ENCODE measurements at places on chromosomes 16 and 17.

GRCh38 chr16:85206472-85207356 is 94.4 kb upstream of the CIBAR2 start:
- no peak for DNase-seq

DNA sequence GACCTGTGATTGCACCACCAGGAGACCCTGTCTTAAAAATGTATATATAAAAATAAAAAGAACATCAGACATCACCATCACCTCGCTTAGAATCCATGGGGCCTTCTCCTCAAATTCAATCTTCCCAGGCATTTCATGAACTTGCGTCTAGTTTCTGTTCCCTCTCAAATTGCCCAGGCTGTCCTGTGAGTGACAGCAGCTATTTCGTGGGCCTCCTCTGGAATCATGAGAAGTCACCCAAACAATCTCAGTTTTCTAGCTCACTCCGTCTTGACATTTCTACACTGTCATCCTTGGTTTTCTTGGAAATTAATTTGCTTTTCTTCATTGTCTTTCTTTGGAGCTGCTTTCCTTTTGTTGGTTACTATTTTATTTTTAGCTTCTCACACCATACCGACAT is 7.3 kb downstream of the SLC52A1 start:
- no peak for DNase-seq

- no peak for DNase-seq
Observed at GRCh38 chr16:867421-868385, 67.2 kb upstream of the GNG13 start.

- peak; percentile 71 for DNase-seq
Observed at GRCh38 chr17:16459855-16460550, 32.0 kb downstream of the LRRC75A start.

GRCh38 chr17:80558046-80558445 is 13.4 kb downstream of the RPTOR start:
- DNase-seq: no peak

GRCh38 chr16:17377360-17378324 is 93.1 kb downstream of the XYLT1 start:
- DNase-seq: no peak

DNA sequence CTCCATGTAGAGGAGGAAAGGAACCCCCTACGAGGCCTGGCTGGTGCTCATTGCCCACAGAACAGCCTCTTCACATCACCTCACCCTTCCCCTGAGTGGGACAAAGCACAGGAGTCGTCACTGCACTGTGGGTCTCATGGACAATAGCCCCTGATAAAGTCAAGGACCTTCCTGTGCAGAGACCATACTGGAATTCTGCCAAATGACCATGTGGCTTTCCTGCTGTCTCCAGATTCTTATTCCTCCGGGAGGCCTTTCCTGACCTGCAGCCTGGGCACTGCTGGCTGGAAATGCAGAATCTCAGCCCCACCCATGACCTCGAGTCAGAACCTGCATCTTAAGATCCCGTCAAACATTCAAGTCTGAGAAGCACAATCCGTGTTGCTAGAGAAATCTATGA is 60.5 kb upstream of the ERN1 start:
- DNase-seq: no peak

DNA sequence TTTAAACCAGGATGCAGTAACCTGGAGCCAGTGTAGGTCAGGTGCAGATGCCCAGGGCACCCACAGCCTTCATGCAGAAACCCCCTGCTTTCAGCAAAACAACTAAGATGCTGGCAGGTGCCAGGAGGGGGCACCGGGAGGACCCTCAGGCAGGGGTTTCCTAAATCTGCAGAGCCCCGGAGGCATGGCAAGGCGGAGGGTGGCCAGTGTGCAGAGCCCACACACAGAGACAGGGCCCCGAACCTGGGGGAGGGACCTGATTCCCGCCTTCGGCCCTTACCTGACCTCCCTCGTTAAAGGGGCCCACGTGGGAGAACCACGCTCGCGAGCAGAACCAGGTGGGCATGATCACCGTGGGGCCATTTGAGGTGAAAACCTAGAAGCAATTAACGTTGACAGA is 114.0 kb upstream of the METRNL start:
- DNase-seq: no peak

GRCh38 chr17:43562679-43563599 is 16.8 kb upstream of the ETV4 start:
- no peak for DNase-seq

GRCh38 chr16:19680881-19681340 is 37.1 kb downstream of the KNOP1 start:
- DNase-seq: no peak

DNA sequence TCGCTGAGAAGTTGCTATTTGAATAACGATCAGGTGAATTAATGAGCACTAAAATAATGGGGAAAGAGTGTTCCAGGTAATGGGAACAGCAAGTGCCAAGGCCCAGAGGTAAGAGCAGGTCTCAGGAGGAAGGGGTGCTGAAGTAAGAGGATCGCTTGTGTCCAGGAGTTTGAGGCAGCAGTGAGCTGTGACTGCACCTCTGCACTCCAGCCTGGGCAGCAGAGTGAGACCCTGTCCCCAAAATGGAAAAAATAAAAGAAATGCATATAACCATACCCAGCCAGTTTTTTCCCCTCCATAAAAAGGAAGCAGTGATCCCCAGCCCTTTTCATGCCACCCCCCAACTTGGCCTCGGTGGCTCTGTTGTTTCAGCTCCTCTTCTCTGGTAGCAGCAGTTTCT is 16.8 kb upstream of the HAS3 start:
- DNase-seq: no peak

DNA sequence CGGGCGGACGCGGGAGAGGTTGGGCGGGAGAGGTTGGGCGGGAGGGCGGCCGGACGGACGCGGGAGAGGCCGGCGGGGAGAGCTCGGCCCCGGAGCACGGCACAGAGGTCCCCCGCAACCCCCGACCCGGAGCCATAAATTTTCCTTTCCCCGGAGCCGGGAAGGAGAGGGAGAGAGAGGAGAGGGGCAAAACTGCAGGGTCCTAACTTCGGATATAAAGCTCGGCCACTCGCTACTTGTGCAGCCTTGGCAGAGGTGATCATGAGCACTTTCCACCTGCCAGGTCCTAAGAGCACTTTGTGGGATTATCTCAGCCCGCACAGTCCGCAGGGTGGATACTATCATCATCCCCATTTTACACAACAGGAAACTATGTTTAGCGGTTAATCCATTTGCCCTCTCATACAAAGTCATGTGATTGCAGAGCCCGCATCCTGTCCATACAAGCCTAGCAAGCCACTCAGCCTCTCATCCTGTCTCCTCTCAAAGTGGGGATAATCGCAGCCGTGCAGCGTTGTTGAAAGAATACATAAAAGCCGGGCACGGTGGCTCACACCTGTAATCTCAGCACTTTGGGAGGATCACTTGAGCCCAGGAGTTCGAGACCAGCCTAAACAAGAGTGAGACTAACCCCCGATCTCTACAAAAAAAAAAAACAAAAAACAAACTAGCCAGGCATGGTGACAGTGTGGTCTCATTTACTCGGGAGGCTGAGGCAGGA is 780 bp upstream of the DCAKD start:
- DNase-seq: no peak

GRCh38 chr16:154217-155030 is 2.0 kb downstream of the HBZ start:
- DNase-seq: no peak

- DNase-seq: no peak
Observed at GRCh38 chr16:54289945-54290832, 3.6 kb upstream of the IRX3 start.

DNA sequence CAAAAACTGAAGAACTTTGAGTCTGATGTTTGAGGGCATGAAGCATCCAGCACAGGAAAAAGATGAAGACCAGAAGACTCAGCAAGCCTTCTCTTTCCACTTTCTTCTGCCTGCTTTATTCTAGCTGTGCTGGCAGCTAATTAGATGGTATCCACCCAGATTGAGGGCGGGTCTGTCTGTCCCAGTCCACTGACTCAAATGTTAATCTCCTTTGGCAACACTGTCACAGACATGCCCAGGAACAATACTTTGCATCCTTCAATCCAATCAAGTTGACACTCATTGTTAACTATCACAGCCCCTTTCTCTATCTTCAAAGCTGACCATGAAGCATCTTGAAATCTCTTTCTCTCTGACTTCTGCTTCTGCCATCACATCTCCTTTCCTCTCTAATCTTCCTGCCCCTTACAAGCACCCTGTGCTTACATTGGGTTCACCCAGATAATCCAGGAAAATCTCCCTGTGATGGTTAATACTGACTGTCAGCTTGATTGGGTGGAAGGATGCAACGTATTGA is 115.9 kb upstream of the CDH13 start:
- DNase-seq: no peak

DNA sequence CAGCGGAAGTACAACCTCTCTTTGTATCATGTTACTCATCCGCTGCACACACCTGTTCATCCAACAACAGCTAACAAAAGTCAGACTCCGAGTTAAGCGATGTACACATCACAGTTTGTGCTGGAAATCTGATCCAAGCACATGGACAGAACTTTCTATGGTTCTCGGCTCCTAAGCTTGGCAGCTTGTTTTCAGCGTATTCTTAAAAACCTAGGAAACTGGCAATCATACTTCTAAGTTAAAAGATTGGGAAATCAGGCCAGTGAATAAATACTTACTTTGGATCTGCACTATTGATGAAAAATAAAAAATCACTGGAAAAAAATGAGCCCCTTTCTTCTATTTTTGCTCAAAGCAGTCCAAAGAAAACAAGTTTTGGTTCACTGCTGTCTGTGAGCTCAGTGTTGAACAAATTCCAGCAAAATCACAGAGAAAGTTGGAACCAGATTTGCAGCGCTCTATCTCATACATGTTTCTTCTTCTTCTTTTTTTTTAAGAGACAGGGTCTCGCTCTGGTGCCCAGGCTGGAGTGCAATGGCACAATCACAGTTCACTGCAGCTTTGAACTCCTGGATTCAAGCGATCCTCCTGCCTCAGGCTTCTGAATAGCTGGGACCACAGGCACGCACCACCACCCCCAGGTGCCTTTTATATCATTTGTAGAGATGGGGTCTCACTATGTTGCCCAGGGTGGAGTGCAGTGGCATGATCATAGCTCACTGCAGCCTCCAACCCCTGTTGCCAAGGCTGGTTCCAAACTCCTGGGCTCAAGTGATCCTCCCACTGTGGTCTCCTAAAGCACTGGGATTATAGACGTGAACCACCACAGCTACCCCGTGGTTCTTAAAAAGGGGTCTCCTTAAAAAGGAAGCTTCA is 71.6 kb upstream of the CREBBP start:
- DNase-seq: no peak

- no peak for DNase-seq
Observed at GRCh38 chr17:57410169-57410568, 153.8 kb downstream of the MSI2 start.

GRCh38 chr16:58035356-58036170 is 10.0 kb downstream of the MMP15 start:
- no peak for DNase-seq

GRCh38 chr16:47046726-47047523 is 73.5 kb upstream of the DNAJA2 start:
- no peak for DNase-seq

DNA sequence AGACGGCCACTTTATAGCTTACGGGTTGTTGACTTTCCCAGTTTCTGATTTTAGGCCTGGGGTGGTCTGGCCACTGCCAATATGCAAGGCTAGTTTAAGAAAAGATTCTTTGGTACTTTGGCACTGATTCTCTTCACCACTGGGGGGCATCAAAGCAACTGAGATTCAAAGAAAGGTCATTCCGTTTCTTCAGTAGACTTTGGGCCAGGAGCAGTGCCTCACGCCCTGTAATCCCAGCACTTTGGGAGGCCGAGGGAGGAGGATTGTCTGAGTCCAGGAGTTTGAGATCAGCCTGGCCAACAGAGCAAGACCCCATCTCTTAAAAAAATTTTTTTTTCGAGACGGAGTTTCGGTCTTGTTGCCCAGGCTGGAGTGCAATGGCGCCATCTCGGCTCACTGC is 53.0 kb downstream of the RPA1 start:
- peak; percentile 26 for DNase-seq

DNA sequence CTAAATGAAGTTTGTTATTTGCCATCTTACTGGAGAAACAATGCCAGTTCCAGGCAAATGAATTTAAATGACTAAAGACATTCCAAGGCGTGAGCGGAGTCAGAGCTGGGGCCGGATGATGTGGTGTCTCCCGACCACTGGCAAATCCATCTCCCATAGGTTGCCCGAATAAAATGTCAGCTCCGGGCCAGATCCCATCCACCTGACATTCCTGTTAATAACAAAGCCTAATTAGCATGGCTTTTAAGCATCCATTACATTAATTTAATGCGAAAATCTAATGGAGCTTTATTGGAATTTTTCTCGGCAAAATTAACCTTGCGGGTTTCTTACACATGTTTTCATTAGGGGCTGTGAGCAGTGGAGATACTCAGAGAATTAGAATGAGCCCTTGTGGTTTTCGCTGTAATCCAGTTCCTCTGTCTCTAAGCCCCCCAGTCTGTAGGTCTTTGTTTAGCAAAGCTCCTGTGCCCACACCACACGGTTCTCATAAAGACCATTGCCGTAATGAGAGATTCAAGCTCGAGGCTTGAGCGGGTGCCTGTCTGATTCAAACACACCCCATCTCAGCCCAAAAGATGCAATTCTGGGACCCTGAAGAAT is 123.3 kb downstream of the CCT6B start:
- DNase-seq: no peak

DNA sequence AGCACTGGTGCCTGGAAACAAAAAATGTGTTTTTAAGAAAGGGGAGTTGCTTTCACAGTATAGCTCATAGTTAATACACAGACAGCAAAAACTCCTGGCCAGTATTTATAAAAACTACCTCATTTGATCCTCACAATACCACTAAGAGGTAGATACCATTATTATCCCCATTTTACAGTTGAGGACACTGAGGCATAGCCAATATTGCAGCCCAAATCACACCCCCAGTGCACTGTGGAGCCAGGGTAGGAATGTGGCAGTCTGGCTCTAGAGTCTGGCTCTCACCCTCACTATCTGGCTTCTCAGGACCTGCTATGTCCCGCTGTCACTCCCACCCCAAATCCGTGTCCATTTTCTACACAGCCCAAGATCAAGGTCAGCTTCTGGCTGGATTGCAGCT is 2.6 kb downstream of the ARHGAP23 start:
- no peak for DNase-seq

- DNase-seq: no peak
Observed at GRCh38 chr16:81694494-81695280, 84.4 kb upstream of the PLCG2 start.
